ENCODE measurements at places on chromosomes 2 and 18. TPM values are rescaled to one million over a fixed set of nuclear protein-coding genes. Genes with fewer than 3 reads are reported as not detected.
A peak's percentile ranks its signal among the peaks of the same experiment; 100 is the strongest.

DNA sequence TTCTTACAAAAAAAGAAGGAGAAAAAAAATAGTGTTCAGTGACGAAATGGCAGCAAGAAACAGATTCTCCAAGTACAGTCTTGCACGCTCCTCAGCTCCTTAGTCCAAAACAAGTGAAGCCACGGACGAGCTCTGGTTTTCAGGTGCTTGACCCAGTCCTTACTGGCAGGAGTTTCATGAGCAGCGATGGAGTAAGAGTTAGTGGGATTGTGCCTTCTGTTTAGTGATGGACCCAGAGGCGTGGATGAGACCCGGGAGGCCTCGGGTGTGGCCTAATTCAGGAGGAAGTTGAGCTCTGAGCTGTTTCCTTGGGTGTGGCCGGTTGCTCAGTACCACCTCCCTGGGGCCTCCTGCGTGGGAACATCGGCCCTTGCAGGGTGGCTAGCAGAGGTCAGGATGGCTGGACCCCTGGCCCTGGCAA lies 52.0 kb downstream of the KIF5C start:
- no peak for DNase-seq

DNA sequence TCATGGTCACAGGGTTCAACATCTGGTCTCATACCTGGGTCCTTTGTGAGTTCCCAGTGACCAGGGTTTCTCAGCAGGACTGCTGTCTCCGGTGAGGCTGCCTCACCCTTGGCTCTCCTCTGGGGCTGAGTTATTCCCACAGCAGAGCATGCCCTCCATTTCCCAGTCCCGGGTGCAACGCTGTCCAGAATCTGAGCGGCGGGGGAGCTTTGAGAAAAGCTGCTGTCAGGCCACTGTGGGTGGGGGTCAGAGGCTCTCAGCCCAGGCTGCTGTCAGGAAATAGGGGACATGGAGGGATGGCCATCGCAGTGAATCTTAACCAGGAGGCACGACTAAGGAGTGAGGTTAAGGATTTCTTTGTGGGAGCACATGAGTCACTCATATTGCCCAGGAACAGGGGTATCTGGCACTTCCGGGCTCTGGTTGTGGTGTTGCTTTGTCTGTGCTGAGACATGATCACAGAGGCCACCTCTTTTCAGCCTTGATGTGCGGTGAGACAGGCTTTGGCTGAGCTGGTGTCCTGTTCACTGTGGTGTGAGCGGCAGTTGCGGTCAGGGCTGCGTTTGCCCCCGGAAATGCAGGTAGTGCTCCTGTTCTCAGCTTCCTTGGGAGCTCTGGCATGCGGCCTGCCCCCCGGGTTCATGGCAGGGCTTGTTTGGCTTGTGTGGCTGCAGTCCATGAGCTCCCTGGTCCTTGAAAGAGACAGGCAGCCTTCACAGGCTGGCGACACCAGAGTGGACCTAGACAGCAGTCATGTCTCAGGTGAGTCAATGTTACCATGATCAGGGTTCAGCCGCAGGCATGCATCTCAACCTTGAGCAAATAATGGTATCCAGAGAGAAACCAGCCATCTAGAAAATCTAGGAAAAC lies 310.7 kb upstream of the MYT1L start:
- DNase-seq: no peak

- DNase-seq: no peak
Measured at GRCh38 chr2:205787761-205788160, 105.5 kb downstream of the NRP2 start.

- no peak for DNase-seq
Measured at GRCh38 chr2:70785137-70785911, 5.1 kb downstream of the FIGLA start.

The KCNS3 gene
- total RNA-seq: 4.5 TPM

The AKAIN1 gene
- total RNA-seq: not detected

- no peak for DNase-seq
Measured at GRCh38 chr2:47708801-47709499, 74.0 kb upstream of the MSH6 start.

The DSC2 gene
- 26.0 TPM for total RNA-seq

DNA sequence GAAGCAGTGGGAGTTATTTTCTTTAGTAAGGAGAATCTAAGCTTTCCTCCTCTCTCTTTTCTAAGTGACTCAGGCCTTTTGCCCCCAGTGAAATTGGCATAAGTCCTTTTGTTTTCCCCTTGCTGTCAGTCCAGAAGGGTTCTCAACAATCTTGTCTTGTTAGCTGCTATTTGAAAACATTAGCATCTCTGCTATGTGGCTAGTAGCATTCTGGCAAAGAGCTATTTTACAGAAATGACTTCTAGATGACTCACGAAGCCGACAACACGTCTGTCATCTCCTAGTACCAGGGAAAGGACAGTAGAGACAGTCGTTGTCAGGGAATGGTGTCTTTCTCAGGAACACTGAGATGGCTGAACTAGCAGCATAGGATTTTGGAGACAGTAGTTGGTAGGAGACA lies 14.7 kb downstream of the SMARCAL1 start:
- no peak for DNase-seq

The ERFE gene
- total RNA-seq: 0.51 TPM

- DNase-seq: no peak
Measured at GRCh38 chr2:221109552-221109951, 462.6 kb downstream of the EPHA4 start.

The KRTCAP3 gene
- total RNA-seq: 0.60 TPM

The SLC5A7 gene
- 0.11 TPM for total RNA-seq

DNA sequence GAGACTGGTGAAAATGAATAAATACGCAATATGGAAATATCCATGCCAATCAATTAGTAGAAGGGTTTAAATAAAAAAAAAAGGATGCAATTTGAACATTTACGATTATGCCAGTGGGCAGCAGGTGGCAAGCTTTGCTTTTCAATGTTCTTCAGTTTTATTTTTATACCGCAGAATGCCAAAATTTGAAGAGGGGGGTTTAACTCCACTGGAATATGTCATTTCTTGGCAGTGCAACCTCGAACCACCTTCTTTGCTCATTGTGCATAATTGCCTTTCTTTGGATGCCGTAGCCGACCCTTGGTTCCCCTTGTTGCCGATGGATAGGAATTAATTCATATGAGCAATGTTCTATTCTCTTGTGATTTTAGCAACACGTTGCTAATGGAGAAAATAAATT lies 88.0 kb downstream of the LTBP1 start:
- no peak for DNase-seq

DNA sequence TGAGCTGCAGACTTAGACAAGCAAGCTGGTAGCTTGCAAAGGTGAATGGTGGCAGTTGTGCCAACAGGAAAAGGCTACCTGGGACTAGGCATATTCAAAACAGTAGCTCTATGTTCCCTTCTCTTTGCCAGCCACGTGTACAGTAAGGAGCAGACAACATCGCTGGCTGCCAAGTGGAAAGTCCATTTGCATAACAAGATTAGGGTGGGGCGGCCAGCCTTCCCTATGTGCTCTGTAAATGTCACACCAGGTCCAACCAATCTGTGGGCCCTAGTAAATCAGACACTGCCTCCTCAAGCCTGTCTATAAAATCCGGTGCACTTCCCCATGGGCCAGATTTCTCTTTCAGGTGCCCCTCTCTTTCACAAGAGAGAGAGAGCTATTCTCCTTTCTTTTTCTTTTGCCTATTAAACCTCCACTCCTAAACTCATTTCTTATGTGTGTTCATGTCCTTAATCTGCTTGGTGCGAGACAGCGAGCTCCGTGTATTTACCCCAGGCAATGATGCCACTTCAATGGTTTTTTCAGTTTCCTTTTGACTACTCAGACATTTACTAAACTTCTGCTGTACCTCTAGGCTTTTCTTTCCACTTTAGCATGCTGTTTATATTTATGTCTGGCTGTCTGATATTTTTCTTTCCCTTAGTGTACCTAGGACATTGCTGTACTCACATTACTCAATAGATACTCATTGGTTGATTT lies 297.4 kb upstream of the GCFC2 start:
- peak; percentile 31 for DNase-seq

- no peak for DNase-seq
Measured at GRCh38 chr18:6355789-6356589, 58.7 kb downstream of the L3MBTL4 start.
